SW480 (cell line): ENCODE measurements at places on chromosomes 13 and 19.
A peak's percentile ranks its signal among the peaks of the same experiment; 100 is the strongest.

GRCh38 chr13:24624801-24625231 lies 55.4 kb upstream of the ATP12A start:
- no peak for DNase-seq

- no peak for DNase-seq
Observed at GRCh38 chr19:55478364-55478763, 1.9 kb downstream of the ZNF628 start.

- peak; percentile 77 for DNase-seq
Observed at GRCh38 chr19:48403606-48404005, 10.1 kb downstream of the GRIN2D start.

DNA sequence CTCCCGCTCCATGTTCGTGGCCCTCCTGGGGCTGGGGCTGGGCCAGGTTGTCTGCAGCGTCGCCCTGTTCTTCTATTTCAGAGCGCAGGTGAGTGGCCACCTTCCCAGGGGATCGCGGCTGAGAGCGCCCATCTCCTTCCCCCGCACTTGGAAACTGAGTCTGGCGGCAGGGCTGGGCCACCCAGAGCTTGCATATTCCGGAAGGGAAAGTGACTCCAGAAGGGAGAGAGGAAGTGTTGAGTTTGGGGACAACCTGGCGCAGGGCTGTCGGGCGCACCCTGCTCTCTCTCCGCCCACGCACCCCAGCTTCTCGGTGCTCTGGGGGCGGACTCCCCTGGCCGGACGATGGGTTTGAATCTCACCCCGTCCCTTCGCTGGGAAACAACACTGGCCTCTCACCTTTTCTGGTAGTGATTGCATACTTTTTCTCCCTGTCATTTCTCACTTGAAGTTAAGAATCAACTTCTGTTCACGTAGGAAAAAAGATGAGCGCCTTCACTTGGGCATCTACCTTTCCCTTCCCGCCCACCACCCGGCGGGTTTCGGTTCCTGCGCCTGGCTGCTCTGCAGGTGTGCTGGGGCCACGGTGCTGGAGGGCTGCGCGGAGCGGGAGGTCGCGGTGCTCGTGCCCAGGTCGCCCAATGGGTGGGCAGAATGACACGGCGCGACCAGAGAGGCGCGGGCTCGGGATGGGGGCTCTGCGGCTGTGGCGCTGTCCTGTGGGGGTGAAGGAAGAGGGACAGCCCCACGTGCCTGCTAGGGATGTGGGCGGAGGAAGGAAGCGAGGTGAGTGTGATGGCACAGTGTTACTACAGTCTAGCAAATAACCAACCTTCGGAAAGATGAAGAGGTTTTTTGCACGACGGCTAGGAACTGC lies 721 bp downstream of the TNFSF11 start:
- no peak for DNase-seq

GRCh38 chr19:10670182-10670581 lies 16.0 kb downstream of the ILF3 start:
- no peak for DNase-seq

DNA sequence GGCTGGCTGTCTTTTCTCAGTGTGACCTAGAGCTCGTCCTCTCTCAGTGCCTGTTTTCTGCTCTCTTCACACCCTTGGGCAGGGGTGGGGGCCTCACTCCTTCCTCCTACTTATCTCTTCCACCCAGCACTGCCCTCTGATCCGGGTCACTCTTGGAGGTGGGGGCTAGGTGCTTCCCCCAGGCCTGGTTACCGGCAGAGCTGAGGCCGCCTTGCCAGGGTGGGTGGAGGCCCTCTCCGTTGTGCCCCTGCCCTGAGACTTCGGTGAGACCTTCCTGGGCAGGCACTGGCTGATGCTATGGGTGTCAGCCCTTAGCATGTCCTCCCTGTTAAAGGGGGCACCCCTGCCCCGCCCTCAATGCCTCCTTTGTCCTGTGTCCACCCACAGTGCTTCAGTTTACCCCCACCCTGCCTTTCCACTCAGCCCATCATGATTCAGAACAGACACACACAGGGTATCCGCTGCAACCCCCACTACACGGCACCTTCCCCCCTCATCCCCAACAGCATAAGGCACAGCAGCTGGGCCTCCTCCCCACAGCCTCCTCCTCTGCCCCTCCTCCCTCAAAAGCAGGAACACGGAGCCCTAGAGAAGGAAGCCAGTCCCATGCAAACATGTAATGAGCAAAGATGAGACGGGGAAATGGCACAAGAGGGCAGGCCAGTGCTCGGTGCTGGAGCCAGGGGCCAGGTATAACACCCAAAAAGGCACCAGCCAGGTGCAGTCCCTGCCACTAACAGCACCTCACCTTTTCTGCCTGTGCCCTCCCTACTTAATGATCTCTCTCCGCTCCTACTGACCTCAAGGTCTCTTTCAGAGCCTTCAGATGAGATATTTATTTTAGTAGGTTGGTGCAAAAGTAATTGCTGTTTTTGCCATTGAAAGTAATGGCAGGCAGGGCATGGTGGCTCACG lies 9.8 kb downstream of the ZGLP1 start:
- no peak for DNase-seq

DNA sequence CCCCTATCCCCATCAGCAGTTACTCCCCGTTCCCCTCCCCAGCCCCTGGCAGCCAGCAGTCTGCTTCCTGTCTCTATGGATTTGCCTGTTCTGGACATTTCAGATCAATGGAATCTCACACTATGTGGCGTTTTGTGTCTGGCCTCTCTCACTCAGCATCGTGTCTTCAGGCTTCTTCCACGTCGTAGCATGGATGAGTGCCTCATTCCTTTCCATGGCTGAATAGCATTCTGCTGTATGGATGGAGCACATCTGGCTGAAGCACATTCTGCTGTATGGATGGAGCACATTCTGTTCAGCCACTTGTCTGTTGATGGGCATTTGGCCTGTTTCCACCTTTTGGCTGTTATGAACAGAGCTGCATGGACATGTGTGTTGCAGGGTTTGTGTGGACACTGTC lies 29.5 kb downstream of the CRTC1 start:
- no peak for DNase-seq

DNA sequence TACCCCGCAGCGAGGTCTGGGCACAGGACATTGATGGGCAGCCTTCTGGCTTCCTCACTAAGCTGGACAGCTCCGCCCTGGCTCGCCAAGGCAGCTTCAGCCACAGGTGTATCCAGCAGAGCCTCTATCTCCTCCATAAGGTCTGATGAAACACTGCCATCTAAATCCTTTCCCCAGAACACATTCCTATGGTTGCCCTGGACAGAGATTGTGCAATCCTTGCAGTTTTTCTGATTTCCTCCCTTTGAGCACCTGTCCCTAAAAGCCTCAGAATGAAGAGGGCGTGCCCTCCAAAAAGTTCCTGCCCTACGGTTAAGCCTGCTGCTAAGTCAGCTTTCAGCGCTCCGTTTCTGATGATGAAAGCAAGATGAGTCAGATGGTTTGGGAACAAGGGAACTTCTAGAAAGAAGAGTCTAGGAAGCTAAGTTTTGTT lies 21.0 kb downstream of the CLEC4M start:
- peak; percentile 91 for DNase-seq

- DNase-seq = no peak
Observed at GRCh38 chr13:18948012-18948663, 233.5 kb downstream of the TUBA3C start.

- no peak for DNase-seq
Observed at GRCh38 chr13:112733112-112733511, 43.3 kb downstream of the ATP11A start.

DNA sequence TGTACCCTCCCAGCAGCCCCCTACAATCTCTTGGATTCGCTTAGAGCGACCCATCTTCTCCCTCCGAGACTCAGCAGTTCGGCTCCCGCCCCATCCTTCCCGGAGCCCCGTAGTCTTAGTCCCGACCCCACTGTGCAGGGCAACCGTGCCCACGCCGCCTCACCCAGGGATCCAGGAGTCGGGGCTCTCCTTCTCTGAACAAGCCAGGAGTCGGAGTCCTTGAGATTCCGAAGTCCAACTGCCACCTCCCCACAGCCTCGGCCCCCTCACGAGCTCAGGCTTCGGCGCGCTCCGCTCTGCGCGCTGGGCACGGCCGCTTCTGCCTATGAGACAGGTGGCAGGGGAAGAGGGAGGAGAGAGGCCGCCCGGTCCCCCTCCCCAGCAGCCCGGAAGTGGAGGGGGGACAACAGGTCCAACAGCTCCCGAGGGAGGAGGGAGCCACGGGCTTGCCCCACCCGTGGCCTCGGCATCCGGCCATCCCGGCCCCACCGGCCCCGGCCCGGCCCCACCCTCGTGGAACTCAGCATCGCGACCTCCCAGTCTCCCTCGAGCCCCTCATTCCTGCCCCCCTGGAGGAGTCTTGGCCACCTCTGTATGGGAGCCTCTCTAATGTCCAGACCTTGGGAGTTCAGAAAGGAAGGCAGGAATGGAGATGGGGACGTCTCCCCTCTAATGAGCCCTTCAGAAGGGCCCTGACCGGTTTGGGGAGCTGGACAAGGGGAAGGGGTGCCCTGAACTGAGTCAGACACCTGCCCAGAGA lies at the start of gene PHLDB3:
PHLDB3 (minus strand) TSS at position 321 of the 760 bp plus-strand sequence. CDS start 628 bp downstream, outside the sequence.
- DNase-seq = peak; percentile 63

- no peak for DNase-seq
Observed at GRCh38 chr13:24004971-24005370, 107.7 kb upstream of the C1QTNF9B start.

DNA sequence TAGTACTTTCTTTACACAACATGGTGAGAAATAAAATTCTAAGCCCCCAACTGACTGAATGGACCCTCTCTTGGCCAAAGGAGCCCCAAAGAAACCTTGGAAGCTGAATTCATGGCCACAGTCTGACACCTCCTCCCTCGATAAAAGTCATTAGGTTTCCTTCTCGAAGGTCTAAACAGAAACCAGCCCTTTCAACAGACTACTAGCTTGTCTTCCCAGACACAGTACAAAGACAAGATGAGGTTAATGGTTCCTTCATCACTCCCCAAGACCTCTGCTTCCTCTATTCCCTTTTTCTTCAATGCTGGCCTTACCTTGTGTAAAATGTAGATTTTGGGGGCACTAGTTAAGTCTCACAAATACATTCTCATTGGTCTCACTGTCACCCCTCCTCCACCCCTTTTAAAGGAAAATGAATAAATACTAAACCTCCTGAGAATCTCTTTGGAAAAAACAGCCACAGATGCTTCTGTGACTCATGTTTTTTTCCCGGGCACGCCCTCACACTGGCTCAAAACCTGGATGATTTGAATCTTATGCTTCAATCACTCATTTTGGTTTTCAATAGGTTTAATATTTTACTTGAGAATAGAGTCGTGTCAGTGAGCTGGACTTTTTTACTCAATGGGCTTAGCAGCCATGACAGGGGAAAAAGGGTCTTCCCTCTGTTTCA lies 65.8 kb upstream of the MED4 start:
- no peak for DNase-seq

- no peak for DNase-seq
Observed at GRCh38 chr19:42065051-42065450, 5.0 kb downstream of the GRIK5 start.

GRCh38 chr19:47408156-47408938 lies 11.0 kb downstream of the MEIS3 start:
- no peak for DNase-seq

GRCh38 chr19:22332924-22333323 lies 46.7 kb downstream of the ZNF729 start:
- DNase-seq = no peak
